ENCODE measurements at places on chromosomes 3 and 15.

DNA sequence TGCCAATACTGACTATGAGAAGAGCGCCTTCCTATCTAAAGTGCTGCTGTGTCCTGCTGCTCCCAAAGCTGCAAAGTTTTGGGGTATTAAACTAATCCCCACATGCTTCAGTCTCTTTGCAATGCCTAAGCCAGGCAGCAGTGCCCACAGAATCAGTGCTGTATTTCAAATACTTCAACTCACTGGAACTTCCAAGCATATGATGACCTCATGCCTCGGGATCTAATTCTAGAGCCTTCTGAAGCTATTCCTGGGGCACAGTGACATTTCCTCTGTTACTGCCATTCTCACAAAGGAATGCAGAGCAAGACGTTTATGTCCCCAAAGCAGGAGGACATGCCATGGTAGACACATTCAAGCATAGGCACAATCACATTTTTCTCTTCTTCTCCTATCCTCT lies 78.5 kb downstream of the CD200 start:
- DNase-seq: no peak

DNA sequence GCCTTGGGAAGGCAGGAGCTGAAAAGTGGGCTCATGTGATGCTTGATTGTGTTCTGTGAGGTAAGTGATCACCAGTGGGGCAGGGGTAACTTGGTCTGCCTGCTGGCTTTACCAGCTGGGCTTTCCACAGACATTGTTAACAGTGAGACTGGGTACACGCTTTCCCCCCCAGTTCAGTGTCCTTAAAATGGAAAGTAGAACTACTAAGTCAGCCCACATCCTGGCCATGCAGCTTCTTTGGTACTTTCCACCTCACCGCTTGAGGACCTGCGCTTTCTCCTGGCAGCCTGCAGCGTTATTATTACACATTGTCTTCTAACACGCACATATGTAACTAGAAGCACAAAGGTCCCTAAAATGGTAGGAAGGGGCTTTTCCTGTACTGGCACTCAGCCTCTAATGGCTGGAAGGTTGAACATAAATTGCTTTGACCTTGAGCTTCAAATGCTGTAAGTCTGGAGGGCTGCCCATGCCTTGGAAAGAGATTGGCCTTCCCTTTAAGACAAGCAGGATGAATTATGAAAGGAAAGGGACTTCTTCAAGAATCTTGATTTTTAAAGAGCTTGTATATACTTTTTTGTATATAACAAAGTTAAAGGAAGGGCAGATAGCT lies 216.1 kb upstream of the ROPN1 start:
- DNase-seq: no peak

DNA sequence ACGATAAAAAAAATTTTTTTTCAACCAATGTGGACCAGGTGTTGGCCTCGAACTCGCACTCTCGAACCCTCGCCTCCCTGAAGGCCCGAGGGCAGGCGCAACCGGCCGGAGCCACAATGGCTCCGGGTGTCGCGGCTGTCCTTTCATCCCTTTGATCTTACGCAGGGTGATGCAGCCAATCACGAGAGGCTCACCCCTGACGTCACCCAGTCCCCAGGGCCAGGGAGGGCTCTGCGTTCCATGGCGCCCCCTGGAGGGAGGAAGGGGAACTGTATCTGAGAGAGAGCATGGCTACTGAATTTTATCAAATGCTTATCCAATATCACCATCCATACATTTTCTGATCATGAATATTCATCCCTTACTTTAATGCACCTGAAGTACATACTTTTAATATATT lies 15.4 kb upstream of the GMNC start:
- DNase-seq: no peak

DNA sequence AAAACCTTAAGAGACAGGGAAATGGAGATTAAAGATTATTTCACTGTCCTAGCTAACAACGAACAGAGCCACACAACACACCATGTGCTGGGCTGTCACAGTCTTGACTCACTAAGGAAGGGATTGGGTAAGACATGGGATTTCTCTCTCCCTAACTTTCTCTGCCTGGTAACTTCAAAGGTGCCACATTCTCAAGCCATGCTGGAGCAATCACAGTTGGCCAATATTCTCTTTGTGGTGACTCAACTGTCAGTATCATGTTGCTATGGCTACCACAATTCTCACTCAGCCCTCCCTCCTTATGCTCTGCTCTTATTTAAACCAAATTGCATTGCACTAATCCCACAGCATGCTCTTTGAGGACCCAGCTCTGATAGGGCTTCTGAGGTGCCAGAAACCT lies 74.0 kb downstream of the OXNAD1 start:
- no peak for DNase-seq

GRCh38 chr15:23857028-23857641 lies 170.0 kb upstream of the NDN start:
- no peak for DNase-seq

Data from stimulated activated CD4-positive, alpha-beta T cell treated with anti-CD3 and anti-CD28 coated beads, Interleukin-2, amount 100 ng/mL, for 48 hours (primary cell).